ENCODE measurements at places on chromosomes 5 and 9. TPM values are rescaled to one million over a fixed set of nuclear protein-coding genes. Genes with fewer than 3 reads are reported as not detected.

DNA sequence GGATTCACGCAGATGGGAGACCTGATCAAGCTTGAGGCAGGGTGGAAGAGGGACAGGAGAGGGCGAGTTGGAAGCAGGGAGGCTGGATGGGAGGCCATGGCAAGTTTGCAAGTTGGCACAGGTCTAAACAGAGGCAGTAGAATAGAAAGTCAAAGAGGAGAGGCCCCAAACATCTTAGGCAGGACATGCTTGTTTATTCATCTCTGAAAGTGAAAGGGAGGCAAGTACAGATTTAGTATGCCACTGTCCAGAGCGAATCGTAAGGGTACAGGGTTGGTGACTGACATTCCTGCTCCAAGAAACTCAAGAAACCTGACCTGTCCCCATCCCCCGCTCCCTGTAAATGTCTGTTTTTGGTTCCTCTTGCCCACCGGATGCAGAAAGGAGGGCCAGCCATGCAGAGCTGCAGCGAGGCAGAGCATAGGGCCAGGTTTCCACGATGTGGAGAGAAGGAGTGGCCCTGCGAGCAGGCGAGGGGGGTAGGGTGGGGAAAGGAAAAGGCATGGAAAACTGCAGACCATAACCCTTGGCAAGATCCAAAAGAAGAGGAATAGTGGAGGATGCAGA is 96.2 kb upstream of the BOD1 start:
- no peak for DNase-seq

The NR6A1 gene
- polyA plus RNA-seq = 0.68 TPM

DNA sequence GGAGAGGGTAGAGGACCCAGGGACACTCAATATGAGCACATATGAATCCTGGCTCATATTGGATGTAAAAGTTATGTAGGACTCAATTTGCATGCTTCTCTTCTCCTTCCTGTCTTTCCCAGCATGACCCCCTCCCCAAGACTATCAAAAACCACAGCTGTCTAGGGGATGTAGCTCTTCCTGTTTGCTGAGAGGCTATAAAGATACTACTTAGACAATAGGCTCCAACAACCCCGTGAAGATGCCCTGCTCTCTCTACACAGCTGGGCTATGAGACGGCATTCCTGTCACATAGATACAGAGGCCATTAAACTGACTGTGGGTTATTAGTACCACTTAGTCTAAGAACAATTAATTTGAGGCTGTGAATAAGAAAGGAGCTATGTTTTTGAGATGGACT is 56.5 kb upstream of the PCSK1 start:
- no peak for DNase-seq

The MPDZ gene
- polyA plus RNA-seq = 41.8 TPM

DNA sequence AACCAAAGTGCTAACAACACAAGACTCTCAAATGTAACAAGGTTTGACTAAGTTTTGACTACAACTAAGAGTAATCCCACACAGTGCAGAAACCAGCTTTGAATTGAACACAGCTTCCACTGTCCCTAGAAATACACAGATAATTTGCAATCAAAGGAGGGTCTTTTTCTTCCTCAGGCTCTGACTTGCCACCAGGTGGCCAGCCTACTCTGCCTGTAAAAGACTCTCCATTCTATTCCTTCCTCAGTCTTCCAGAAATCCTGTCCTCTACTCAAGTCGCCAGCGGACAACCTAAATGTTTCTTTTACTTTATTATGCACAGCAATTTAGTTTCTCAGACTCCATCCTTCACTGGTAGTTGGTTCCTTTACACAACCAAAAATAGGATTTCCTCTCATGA is 32.2 kb upstream of the MCTP1 start:
- no peak for DNase-seq

The IL7R gene
- 2.0 TPM for polyA plus RNA-seq

DNA sequence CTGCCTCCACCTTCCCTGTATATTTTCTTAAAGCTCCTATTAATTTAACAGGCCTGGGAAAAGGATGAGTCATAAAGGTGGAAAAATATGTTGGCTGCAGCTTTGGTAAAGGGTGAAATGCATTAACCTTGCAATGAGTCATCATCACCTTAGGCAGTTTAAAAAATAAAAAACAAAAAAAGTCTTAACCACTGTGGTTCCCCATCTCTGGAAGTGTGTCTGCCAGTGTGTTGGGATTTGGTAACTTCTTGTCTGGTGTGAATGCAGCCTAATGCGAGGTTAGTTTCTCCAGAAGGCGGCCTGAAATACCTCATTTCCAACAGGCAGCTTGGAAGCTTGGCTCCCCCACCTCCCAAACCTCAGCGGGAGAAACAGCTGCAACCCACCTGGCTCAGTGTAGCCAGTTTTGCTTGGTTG is 265.3 kb upstream of the GAS1 start:
- no peak for DNase-seq

DNA sequence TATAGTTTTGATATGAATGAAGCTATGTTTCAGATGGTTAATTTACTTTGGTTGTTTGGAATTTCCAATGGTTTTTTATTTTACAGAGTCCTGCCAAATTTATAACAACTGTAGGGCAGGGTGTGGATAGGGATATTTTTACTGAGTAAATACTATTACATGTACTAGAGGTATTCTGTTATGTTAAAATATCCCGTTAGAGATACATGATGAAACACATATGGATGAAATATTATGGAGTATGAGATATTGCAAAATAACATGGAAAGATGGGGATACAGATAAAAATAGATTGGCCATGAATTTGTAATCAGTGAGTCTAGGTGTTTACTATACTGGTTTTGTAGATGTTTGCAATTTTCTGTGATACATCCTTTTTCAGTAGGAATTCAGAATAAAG is 76.7 kb downstream of the RAB24 start:
- no peak for DNase-seq

DNA sequence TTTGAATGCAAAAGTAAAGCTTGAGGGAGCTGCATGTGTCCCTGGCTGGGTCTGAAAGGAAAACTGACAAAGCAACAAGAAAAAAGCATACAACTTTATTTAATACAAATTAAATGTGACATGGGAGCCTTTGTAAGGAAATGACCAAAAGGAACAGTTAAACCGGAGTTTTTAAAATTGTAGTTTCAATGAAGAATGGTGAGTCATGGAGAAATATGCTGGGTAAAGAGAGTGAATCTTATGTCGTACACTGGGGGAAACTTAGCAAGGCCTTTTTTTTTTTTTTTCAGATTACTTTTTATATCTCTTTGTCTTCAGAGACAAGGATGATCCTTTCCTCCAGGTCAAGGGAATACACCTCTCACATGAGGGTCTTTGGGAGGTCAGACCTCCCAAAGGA is 50.1 kb upstream of the FBXL17 start:
- DNase-seq = no peak

DNA sequence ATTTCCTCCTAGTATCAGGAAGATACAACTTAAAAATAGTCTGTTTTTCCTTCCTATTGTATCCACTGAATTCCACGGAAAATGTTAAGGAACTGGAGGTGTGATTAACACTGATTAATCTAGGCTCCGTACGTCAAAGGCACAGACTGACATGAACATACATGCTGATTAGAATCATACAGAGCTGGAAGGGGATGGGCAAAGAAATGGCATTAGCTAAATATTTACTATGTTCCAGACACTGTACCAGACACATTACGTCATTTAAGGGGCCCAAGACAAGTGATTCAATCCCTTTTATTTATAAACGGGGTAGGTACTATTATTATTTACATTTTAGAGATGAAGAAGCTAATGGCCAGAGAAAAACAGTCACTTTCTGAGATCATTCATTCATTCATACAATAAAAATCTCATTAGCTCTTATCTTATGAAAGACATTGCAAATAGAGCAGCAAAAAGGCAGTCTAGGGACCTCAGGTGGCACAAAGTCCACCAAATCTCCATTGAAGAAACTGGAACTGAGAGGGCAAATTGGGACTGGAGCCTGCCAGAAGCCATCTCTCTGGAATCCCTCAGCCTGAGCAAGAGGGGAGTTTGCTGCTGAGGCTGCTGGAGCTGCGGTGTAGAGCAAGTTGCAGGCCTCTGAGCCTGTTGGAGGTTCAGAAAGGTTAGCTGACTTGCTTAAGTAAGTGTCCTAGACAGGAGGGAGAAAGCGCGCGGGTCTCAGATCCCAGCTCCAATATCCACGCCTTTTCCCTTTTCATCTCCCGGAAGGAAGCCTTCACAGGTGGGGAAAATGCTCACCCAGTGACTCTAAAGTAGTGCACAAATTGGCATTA is 1.6 kb upstream of the TGFBR1 start:
- DNase-seq = peak; percentile 7

DNA sequence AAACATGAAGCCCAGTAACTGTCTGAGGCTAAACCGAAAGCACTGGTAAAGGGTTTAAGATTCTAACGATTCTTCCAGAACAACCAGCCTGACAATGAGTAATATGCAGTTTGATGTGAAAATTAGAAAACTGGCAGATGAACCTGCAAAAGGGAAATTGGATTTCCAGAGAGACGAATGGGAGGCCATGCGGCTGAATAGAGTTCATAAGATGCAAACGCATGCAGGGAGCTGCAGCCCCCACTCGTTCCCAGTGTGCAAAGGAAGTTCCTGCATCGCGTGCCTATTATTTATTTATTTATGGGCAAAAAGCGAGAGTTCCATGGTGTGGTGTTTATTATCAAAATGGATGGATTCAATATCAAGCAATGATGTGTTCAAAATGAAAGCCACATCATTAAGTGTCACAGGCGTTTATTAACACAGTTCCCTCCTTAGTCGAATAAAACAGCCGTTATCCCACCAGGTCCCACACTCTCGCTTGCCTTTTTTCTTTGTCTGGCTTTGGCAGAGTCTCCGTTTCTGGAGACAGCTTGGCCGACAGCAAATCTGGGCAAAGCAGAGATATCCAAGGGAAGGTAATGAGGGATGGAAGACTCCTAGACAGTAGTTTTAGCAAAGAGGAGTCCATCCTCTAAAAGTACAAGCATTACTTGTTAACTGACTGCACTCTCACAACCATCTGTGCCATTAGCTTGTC is 451.4 kb downstream of the KDM4C start:
- peak; percentile 58 for DNase-seq

GRCh38 chr5:124748687-124749594 is 2.5 kb upstream of the ZNF608 start:
- peak; percentile 88 for DNase-seq

DNA sequence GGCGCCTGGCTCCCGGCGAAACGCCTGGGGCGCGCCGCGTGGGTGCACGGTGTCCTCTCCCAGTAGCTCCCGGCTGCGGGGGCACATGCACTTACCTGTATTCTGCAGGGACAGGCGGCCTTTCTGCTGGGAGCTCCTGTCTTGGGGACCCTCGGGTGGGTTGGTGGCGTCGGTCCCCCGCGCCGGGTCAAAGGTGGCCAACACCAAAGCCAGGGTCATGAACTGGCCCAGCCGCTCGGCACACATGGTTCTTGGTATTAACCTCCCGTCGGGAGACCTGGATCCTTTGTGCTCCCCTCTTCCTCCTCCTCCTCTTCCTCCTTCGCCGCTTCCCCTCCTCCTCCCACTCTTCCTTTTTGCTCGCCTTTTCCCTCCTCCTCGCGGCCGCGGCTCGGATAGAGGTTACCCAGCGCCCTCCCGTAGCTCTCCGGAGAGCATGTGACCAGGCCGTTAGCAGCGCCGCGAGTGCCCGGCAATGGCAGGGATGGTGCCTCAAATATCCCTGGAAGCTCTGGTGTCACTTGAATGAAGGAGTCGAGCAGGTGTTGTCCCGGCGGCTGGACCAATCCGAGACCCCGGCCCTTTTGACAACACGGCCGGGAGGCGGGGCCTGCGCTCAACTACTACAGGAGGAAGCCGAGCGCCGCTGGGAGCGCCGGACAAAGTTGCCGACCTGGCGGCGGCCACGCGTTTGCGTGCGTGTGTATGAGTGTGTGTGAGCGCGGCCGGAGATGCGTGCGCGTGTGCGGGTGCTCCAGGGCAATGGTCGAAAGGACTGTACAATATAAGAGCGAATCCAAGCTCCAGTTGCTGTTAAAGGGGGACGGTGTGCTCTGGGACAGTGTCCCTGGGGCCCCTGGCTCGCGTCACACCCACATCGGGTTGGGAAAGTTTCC is at the start of gene STC2:
TSS of gene STC2 (minus strand) at position 467 of the 896 bp plus-strand sequence. CDS start at position 246, 221 bp downstream.
- peak; percentile 83 for DNase-seq

The CD180 gene
- 0.98 TPM for polyA plus RNA-seq

DNA sequence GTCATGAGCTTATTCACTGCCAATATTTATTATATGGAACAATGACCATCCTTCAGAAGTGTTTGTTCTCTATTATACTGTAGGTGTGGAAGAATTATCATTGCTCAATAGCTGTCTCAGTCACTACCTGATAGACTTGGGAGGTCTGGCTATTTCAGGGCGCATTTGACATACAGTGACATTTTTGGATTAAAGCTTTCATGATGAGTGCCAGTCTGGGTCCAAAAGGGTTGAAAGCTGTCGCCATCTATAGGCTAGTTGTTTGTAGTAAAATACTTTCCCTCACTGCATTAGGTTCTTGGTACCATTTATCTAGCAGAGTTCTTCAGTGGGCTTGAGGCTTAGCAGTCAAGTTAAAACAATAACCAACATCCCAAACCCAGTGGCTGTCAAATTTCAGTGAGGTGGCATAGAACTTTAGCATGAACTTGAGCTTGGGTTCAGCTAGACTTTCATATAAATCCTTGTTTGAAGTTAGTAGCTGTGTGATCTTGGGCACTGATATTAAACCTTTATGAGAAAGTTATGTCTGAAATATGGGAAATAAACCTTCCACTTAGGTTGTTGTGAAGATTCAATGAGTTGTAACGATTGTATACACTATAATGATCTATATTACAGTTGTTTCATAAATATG is 110.5 kb upstream of the CDKN2B start:
- DNase-seq = no peak

GRCh38 chr5:143402017-143402552 is 1.4 kb downstream of the NR3C1 start:
- no peak for DNase-seq

The OMD gene
- 2.7 TPM for polyA plus RNA-seq

DNA sequence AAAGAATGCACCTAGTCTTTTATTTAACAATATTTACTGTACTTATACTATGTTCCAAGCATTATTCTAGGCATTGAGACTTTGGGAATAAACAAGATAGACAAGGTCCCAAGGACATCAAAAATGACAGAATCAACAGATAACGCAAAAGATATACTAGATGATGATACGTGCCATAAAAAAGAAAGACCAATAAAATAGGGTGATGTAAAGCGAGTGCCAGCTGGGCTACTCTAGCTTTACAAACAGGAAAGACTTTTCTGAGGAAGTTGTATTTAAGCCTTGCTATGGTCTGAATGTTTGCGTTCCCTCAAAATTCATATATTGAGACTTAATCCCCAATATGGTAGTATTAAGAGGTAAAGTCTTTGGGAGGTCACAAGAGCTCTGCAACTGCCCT is 310.2 kb upstream of the RGMB start:
- no peak for DNase-seq

The RFESD gene
- polyA plus RNA-seq = 3.6 TPM

DNA sequence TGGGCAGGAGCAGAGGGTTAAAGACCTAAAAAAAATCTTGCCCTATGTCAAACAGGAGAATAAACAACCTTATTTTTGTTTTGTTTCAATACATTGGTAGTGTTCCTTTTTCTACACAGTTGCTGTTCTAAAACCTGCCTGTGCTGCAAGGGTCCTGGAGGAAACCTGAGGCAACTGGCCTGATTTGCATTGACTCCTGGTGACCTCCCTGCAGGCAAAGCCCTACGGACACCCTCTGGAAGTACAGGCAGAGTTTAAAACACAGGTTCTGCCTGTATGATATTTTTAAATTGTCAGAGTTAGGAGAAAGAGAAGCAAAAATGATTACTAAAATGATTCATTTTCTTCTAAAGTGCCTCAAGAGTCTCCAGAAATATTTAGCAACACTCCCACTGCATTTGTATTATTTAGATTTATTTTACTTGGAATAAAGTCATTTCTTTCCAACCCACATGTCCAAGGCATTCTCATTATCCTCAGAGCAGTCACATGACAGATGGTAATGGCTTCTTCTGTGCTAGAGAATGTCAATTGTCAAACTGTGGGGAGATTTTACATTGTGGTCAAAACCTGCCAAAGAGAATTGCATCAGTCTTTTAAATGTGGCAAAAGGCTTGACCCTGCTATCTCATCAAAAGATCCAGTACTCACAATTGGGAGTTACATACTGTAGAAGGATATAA is 559.6 kb downstream of the CETN3 start:
- no peak for DNase-seq
